ENCODE measurements at places on chromosomes 7 and 10.

DNA sequence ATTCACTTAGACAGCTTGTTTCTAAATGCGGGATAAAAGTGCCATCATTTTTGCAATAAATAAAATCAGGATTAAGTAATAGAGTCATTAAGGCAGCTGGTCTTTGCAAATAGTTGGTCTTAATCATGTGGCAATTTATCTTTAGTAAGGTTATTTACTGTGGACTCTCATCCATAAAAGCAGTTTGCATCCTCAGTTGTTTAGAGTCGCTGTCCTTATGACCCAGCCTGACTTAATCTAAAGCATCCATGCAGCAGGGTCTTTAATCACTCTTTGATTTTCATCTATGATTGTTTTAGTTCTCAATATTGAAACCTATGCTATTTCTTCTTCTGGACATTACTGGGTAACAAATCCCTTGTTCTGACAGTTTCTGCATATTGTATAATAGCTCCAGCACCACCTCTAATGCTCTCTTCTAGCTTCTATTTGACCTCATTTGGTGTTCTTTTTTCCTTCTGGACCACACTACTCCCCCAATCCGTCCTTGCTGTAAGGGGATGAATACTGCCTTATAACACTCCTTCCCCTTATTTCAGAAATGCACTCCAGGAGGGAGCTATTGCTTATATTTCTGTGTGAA, 95.0 kb downstream of the CD36 start:
- no peak for DNase-seq

- DNase-seq = no peak
These were observed 216.3 kb downstream of the CHCHD3 start for GRCh38 chr7:132865366-132866143.

DNA sequence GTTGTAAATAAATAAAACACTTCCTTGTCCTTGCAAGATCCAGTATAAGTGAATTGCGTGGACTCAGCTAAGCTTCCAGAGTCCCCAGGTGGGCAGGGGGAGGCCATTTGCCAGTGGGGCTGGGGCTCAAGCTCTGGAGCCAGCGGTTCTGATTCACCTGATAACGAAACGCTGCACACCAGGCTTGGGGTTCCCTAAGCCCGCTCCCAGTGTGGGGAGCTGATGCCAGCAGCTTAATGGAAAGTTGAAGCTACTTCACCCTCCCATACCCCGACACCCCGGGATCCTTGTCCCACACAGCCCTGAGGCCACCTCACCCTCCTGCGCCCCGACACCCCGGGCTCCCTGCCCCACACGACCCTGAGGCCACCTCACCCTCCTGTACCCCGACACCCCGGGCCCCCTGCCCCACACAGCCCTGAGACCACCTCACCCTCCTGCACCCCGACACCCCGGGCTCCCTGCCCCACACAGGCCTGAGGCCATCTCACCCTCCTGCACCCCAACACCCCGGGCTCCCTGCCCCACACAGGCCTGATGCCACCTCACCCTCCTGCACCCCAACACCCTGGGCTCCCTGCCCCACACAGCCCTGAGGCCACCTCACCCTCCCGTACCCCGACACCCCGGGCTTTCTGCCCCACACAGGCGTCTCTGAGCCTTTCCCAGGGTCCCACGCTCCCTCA, 30.8 kb downstream of the FKBP6 start:
- no peak for DNase-seq

DNA sequence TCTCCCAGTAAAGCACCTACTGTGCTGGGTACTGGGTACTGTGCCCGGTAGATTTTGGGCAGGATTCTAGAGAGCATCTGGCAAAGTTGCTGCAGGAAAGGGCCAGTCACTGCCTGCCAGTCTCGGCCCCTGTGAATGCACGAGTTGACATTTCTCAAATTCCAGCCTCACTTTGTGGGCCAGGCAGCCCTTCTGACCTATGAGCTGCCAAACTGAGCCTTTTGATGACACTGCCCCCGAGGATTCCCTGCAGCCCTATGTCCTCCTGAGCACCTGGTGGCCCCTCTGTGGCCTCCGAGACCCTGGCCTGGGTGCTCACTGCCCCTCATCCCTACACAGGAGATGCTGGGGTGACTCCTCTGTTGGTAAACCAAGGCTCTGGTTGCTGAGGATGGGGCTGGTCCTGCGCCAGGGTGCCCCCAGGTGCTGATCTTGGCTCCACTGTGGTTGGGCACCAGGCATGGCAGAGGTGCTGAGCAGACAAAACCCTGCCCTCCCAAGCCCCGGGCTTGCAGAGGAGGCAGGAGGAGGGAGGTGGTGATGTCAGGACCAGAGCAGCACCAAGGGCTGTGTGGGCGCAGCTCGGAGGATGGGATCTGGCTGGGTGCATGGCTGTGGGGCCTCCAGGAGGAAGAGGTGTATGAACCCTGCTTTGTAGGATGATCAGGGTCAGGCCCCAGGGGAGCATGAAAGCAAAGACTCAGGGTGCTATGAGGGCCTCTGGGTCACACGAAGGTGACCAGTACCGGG, 16.2 kb downstream of the LHPP start:
- no peak for DNase-seq

DNA sequence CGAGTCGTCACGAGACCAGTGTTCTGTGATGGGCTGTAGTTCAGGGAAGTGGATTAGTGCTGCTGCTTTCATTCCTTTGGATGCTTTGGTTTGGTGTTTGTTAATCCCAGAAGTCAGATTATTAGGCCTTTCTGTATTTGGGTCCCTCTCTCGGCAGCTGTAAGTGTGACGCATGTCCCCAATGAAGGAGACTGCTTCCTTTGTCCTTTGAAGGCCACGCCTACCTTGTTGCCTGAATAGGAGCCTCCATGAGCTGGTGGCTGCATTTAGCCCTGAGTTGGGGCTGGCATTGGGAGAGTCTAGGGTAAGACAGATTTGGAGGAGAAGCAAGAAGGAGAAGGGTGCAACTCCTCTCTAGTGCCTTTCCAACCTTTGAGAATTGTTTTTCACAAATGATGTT, 34.5 kb downstream of the DOCK1 start:
- DNase-seq = no peak

DNA sequence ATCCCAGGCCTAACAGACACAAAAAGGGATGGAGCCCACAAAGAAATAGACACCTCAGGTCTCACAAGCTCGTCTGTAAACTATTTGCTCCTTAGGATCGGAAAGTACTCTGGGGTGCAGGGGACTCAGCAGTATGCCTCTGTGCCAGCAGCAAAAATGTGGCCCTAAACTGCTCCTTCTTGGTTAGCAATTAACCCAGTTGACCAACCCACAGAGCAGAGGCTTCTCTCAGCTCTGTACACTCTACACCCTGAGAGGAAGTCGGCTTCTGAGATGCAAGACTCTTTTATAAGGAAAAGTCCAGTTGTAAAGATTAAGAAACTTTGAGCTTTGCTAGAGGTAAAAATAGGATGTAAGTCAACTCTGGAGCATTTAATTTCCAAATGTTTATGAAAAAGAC, 156.3 kb upstream of the PRSS58 start:
- DNase-seq = no peak

DNA sequence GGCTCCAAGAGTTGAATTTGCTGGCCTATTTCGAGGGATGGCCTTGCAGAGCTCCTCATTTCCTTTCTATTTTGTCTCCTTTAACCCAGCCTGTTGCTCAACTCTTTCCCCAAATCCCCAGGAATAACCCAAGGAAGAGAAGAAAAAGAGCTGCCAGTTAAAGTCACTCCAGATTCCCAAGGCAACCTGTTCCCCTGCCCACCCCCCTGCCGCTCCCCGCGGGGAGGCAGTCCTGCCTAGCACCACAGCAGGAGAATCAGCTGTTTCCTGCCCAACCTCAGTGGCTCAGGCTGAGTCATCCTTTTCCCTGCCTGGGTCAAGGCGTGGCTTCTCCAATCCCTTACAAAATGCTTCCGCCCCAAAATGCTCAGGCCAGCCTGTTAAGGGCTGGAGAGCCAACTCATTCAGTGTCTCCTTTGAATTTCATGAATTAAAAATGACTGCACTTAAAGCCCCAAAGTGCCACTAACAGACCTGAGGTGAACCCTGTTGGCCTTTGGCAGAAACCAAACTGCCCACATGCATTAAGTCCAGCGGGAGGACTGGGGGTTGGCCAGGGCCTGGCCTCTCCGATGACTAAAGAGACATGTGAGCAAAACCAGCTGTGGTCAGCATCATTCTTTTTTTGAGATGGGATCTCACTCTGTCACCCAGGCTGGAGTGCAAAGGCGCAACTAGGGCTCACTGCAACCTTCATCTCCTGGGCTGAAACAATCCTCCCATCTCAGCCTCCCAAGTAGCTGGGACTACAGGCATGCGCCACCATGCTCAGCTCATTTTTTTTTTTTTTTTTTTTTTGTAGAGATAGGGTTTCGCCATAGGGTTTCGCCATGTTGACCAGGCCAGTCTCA, 83.2 kb upstream of the KIF5B start:
- DNase-seq = no peak

- no peak for DNase-seq
These were observed 575.0 kb upstream of the MGMT start for GRCh38 chr10:128892005-128892404.

- no peak for DNase-seq
These were observed 691.4 kb upstream of the POM121L12 start for GRCh38 chr7:52344015-52344414.

- DNase-seq = no peak
These were observed 56.5 kb downstream of the KIAA1549 start for GRCh38 chr7:138924501-138925225.

DNA sequence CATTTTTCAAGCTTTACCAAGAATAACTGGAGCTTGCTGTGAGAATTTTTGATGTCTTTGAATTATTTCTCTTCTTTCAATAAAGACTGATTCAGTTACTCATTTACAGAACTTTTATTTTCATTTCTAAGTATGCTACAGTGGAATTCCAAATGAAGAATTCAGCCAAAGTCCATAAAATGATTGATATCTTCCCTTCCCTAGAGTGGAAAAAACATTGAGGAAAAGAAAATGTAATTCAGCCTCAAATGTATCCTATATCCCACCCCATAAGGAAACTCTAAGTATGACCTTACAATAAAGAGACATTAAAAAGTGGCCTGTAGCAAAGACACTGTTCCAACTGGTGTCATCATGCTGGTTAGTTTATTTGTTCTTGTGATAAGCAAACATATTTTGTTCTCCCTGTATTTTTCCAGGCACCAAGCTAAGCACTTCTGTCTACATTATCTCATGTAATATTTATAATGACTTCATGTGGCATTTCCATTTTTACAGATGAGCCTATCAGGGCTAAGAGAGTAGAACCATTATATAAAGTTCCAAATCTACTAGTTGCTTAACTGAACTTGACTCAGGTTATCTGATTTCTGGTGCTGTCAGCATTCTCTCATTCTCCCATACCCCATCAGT, 450.4 kb downstream of the NEBL start:
- DNase-seq = peak; percentile 70

DNA sequence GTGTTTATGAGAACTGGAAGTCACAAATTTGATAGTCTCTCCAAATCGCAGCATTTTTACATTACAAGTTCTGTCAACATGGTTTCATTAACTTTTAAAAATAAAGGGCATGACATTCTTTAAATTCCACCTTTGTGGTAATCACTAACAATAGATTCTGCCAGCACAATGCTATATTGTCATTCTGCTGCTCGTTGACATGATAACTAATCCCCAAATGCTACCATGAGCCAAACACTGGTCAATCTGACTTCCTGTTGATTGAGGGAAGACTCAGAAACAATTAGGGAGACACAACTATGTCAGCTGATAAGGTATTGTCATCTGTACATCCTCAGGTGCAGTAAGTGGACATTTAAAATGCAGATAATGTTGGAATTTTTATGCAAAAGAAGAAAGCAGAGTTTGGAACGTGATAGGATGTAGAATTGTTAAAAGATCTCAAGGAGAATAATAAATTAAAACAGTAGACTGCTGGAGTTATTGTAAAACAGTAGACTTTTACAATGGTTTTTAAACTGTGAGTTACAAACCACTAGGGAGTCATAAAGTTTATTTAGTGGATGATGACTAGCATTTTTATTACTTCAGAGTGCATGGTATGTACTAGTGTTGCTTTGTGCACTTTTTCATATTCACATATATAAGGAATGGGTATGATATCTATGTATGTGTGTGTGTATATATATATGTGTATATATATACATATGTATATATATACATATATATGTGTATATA, 126.4 kb upstream of the DKK1 start:
- DNase-seq = no peak

GRCh38 chr10:124342136-124342820, 76.4 kb downstream of the OAT start:
- DNase-seq = no peak

DNA sequence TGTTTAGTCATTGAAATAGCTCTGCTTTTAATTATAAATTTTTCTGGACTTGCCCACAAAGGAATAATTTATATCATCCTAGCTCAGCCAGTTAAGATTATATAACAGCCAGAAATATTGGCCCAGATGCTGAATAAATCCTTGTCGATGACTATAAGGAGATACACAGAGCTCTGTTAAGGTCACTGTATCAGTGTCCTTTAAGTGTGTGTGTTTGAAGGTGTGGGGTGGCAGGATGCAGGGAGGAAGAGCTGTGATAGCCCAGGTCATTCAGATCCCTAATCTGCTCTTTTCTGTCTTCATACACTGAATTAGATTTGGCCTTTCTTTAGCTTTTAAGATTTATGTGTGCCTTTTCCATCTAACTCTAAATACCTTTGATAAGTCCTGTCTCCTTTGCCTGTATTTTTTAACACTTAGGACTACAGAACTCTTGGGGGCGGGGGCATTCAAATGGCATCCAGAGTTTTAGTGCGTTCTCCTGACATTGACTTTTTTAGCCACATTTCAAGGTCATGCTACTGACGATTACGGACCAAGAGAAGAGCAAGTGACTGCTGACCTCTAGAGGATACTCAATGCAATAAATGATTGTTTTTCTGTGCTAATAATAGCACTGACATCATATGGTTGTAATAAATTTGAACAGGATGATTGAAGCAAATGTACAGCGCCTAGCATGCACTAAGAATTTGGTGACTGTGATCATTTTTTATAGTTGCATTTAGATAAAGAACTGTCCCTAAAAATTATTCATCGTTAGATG, 172.3 kb downstream of the CACNB2 start:
- DNase-seq = peak; percentile 25

DNA sequence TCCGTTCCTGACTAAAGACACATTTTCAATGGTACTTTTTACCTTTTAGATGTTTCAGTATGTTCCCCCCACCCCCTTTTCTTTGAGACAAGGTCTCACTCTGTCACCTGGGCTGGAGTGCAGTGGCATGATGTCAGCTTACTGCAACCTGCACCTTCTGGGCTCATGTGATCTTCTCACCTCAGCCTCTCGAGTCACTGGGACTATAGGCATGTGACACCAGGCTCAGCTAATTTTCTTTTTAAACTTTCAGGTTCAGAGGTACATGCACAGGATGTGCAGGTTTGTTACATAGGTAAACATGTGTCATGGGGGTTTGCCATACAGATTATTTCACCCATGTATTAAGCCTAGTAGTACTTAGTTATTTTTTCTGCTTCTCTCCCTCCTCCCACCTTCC, 99.3 kb upstream of the RPA3 start:
- DNase-seq = no peak
